Suppressor macrophage treated with lipopolysaccharide for 1 hour (primary cell): ENCODE measurements at places on chromosomes 1 and 21.
A peak's percentile ranks its signal among the peaks of the same experiment; 100 is the strongest.

DNA sequence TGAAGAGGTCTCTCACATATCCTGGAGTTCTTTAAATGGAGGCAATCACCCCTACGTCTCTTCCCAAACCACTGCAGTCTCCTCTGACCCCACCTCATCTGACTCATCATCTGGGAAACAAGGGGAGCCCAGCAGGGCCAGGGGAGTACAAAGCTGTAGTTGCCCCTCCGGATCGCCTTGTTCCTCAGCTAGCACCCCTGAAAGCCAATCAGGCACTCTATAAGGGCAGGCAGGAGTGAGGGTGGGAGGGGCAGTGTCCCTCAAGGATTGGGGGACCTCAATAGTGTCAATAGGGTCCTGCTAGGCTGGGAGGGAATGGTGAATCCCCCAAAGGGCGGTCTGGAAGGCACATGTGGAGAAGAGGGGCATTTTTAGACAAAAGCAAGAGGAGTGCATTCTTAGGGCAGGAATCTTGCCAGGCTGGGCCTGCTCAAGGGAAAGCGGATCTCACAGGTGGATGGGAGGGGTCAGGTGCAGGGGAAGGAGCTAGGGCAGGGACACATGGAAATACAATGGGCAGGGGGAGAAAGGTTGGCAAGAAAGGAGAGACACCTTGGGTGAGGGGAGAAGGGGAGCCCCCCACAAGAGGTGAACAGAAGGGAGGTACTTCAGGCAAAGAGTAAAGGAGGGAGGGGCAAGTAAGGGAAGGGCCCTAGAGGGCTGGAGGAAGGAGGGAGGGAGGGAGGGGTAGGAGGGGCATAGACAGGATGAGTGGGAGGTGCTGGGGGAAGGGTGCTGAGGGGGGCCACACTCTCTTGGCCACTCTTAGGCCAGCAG lies 5.8 kb downstream of the SHISA4 start:
- DNase-seq = no peak

GRCh38 chr21:27548486-27548885 lies 581.6 kb upstream of the ADAMTS5 start:
- DNase-seq = no peak

- peak; percentile 77 for DNase-seq
Observed at GRCh38 chr1:203744075-203744972, 20.7 kb upstream of the LAX1 start.

DNA sequence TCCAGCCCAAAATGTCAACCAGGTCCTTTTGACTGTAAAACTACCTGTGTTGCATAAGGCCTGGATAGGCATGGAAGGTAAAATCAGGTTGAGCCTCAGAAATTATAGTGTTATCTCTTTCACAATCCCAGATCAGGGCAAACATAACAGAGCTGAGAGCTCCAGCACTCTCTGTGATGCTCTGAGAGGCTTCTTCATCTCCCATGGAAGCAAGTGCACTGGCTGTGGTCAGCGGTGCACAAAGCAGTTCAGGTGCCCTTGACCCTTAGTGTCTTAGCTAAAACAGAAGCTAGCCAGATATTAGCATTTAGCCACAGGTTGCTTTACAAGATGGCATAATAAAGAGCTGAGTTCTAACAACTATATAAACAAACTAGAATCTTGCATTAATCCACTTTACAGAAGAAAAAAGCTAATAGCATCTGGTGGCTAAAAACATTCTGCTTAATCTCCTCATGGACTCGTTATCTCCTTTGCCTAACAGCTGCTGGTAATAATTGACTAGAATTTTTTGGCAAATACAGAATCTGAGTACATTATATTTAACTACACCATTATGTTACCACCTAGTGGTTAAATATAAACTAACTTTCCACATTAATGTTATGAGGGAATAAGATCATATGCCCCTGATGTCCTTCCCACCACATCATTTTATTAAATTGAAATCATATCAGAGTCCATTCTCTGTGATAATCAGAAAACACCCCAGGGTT lies 25.6 kb upstream of the POGK start:
- no peak for DNase-seq

DNA sequence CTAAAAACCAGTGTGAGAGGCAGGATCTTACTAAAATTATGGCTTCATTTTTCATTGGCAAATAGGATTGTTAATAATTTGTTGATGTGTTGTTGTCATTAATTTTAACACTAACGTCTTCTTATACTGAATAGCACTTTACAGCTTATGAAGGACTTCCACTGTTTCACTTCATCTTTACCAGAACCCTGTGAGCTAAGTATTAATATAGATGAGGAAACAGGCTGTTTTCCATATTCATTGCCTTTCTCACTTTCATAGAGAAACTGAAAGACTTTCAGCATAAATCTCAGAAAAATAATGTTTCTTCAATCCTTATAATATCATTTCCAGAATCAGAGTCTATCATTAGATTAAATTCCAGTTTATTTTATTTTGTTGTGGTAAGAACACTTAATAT lies 8.5 kb downstream of the MAP10 start:
- DNase-seq = no peak

DNA sequence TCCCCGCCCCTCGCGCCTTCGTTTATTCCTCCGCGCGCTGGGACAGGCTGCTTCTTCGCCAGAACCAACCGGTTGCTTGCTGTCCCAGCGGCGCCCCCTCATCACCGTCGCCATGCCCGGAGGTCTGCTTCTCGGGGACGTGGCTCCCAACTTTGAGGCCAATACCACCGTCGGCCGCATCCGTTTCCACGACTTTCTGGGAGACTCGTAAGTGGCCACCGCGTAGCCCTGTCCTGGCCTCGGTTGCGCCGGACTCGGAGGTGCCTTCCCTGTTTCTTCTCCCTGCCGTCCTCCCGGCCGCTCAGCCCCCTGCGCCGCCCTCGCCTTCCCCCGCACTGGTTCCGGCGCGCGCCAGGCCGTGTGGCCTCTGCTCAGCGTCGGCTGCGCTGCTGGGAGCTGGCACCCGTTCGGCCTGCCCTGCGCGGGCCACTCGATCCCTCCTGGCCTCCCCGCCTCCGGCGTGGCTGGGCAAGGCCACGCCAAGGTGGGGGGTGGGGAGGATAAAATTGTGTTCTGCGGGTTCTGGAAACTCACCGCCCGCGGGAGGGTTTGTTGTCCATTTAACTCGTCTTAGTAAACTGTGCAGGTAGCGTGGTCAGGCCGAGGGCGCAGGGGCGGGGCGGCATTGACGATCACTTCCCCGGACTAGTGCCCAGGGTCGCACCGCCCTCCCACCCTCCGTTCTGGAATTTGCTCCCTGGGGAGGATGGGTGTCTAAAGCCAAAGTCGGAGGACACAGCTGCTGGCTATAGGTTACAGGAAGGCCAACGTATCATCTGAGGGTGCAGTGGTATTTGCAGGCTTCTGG lies at the start of gene PRDX6:
Gene PRDX6 (plus strand): TSS at position 50 of the 808 bp plus-strand sequence. CDS start 63 bp downstream, at position 113.
- DNase-seq = peak; percentile 76

DNA sequence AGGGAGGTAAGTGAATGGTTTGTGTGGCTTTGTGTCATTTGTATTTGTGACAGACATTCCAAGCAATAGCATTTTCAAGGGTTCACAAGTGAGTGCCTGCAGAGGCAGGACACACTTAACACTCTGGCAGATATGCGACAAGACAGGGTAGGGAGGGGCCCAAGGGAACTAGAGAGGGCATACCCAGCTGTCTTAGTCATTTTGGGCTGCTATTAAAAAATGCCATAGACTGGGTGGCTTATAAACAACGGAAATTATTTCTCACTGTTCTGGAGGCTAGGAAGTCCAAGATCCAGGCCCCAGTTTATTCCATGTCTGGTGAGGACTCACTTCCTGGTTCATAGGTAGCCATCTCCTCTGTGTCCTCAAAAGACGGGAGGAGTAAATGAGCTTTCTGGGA lies 137.4 kb downstream of the FGGY start:
- no peak for DNase-seq

DNA sequence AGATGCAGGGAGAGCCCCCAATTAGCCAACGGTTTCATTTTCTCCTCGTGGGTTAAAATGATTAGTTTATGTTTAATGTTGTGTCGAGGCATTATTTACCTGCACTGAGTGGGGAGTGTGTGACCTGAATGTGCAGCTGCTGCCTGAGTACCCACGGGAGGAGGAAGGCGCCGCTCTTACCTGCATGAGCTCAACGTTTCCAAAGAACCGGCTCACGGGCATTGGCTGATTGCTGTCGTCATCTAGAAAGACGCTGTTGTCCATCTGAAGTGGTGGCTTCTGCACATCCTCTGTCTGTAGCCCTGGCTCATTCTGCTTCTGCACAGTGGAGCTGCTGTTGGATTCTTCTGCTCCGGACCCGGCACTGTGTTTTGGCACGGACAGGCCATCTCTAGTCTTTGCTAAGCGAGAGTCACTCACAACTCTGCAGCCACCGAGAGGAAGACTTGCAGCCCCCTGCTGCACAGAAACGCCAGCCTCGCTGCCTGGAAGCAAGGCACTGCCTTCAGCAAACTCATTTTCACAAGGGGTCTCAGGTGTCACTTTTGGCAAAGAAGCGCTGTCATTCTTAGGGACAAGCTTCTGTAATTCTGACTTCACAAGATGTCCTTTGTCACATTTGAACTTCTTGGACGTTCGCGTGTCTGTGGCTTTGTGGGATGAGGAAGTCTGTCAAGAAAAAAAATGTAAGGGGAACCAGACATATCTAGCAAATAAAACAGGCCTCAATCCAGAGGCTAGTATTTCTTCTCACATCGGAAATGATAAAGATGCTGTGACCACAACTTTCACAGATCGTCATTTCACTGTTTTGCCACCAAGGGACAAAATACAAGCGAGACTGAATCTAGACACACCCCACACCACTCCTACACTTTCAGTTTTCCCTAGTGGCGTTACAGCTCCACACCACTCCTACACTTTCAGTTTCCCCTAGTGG lies 9.4 kb downstream of the C1orf174 start:
- DNase-seq = peak; percentile 81

DNA sequence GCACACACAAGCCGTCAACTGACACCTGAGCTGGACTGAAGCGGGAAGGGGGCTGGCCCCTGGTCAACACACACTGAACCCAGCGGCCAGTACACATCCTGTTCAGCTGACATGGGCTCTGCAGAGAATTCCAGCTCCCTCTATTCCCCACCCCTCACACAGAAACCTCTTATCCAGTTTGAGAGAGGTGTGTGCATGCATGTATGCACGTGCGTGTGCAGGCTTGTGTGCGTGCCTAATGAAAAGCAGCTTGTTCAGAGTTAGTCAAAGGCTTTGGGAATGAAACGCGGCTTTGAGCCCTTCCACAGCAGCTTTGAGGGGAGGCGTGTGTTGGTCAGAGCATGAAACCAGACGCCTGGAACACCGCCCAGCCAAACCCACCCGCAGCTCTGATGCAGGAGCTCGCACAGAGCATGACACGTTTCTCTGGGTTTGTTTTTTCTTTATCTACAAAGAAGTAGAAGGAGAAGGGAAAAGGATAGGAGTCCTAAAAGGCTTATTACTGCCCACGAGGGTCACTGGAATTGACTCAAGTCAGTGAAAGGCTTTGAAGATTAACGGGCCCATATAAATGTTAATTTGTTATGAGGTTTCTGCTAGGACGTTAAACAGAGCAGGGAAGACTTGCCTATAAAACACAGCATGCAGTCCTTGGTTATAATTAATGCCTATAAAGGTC lies 184.2 kb downstream of the ETS2 start:
- no peak for DNase-seq

GRCh38 chr21:45572231-45572630 lies 30.0 kb upstream of the SLC19A1 start:
- DNase-seq = no peak

DNA sequence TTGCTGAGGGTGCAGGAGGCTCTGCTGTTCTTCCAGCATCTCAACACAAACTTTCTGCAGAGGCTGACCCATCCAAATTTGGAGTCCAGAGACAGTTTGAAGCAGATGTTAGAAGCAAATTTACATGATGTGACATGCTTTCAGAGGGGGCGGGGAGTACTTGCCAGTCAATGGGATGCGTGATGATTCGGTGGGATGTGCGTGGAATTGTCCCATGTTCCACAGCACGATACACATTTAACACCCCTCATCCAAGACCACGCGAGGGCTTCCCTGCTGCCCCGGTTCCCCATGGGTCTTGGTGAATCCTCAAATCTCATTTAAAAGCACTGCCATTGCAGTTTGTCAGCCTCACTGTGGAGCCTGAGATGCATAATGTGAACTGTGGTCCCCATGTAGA lies 78.6 kb upstream of the TLR5 start:
- DNase-seq = no peak

GRCh38 chr1:231037585-231038517 lies 2.2 kb downstream of the FAM89A start:
- DNase-seq = no peak

- DNase-seq = no peak
Observed at GRCh38 chr1:194802572-194802971, 1616.2 kb upstream of the B3GALT2 start.
